ENCODE measurements at places on chromosomes 16 and 17.
A peak's percentile ranks its signal among the peaks of the same experiment; 100 is the strongest.

- DNase-seq: no peak
These were observed 62.4 kb downstream of the STH start for GRCh38 chr17:46061435-46061834.

DNA sequence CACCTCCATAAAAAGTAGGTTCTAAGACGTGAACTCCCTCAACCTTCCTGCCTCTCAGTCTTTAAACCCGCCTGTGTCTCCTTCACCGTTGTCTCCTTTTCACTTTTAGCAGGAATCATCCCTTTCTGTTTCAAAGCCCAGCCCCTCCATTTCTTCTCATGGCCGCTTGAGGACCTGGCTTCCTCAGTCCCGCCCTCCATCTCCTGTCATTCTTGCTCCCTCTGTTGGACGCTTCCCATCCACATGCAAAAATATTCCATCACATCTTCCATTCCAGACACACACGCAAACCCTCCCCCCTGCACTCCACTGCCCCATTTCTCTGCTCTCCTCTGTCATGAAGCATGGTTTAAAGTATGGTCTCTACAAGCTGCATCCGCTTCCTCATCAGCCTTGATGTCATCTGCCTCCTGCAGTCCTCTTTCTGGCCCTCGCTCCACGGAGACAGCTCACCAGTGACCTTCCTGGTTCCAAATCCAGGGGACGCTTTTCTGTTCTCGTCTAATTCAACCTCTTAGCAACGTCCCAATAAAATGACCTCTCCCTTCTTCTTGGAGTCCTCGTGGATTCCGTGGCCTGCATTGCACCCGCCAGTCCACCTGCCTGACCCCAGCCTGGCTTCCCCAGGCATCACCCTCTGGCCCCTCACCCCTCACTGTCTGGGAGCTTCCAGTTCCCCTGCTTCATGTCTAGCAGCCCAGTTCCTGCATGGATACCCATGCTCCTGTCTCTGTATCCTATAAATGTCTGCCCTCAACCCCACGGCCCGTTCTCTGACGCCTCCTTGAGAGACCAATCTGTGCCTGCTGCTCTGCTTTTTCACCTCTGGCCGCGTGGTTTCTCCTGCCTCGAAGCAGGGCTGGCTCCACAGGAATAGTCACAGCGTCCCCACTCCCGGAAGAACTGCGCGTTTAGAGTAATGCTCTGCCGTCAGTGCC is 26.2 kb downstream of the ANKRD40 start:
- no peak for DNase-seq

DNA sequence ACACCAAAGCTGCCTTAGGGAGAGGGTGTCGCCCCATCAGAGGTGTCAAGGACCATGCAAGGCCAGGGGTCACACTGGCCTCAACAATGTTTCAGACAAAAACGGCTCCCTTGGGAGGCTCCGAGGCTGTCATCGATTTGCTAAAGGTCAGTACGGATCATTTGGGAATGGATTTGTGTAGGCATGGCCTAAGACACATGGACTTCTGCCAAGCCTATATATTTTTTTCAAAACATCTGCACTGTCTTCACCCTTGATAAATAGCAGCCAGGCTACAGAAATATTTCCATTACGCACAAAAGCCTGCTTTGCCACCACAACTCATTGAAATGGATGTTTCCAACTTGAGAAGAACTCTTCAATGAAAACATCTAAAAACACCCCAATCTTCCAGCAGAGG is 10.3 kb downstream of the CUEDC1 start:
- no peak for DNase-seq

GRCh38 chr17:8383143-8383822 is at the start of gene RPL26:
TSS of gene RPL26 (minus strand) at chr17:8383193. CDS start at chr17:8382310, 883 bp downstream.
- peak; percentile 93 for DNase-seq

GRCh38 chr17:78896834-78897663 is 6.0 kb downstream of the CEP295NL start:
- no peak for DNase-seq

DNA sequence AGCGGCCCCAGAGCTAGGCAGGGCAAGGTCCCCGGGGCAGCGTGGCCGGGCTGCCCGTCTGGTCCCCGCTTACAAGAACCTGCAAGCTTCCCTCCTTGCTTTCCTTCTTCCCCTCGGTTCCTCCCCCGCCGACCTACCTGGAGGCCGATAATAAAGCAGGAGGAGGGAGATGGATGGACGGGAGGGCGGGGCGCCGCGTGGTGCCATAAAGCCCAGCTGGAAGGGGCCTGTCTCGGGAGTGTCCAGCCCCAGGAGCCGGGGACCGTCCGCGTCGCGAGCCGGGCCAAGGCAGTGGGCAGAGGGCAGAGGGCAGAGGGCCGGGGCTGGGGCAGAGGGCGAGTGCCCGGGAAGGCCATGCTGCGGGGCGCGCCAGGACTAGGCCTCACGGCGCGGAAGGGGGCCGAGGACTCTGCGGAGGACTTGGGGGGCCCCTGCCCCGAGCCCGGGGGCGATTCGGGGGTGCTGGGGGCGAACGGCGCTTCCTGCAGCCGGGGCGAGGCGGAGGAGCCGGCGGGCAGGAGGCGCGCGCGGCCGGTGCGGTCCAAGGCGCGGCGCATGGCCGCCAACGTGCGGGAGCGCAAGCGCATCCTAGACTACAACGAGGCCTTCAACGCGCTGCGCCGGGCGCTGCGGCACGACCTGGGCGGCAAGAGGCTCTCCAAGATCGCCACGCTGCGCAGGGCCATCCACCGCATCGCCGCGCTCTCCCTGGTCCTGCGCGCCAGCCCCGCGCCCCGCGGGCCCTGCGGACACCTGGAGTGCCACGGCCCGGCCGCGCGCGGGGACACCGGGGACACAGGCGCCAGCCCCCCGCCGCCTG is at the start of gene BHLHA9:
TSS of gene BHLHA9 (plus strand) at position 235 of the 820 bp plus-strand sequence. CDS start at position 355, 120 bp downstream.
- no peak for DNase-seq

GRCh38 chr16:85840801-85841200 is 41.3 kb downstream of the COX4I1 start:
- DNase-seq: no peak

GRCh38 chr16:77331802-77332586 is 102.8 kb downstream of the ADAMTS18 start:
- no peak for DNase-seq

DNA sequence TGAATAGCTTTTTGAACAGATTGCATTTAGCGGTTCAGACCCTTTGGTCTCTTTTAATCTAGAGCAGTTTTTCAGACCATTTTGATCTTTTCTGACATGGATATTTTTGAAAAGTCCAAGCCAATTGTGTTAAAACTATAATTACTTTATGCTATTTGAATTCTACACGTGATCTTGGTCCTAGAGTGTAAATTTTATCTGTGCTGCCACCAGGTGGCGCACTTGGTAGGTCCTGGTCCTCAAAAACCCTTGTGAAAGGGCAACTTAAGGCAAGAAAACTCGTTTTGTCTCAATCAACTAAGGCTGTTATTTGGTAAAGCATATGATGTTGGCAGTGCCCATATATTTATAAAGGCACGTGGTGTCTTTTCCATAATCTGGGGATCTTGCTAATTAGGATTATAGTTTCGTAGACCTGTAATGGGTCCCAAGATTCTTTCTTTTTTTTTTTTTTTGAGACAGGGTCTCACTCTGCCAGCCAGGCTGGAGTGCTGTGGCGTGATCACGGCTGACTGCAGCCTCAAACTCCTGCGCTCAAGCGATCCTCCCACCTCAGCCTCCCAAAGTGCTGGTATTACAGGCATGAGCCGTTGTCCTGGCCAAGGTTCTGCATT is 43.9 kb upstream of the TEX2 start:
- no peak for DNase-seq

DNA sequence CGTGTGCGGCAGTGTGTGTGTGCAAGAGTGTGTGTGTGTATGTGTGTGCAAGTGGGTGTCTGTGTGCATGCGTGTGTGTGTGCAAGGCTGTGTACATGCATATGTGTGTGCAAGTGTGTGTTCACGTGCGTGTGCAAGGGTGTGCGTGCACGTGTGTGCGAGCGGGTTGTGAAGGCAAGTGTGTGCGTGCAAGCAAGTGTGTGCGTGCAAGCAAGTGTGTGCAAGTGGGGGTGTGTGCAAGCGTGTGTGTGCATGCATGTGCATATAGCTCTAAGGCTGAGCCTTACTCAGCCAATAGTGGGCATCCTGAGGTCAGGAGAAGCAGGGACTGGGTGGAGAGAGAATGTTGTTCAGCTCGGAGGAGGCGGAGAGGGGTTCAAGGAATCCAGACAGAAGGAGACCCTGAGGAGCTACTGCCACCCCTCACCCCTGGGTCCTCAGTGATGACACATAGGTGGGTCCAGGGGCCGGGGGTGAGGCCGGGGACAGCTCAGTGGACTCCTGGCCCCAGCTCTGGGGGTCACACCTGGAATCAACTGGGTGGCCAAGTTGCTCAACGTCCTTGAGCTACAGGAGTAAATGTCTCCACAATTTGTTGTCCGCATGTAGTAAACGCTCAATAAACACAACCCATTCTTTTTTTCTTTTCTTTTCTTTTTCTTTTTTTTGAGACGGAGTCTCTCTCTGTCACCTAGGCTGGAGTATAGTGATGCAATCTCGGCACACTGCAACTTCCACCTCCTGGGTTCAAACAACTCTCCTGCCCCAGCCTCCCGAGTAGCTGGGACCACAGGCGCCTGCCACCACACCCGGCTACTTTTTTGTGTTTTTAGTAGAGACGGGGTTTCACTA is 1.8 kb downstream of the PRR29 start:
- DNase-seq: no peak

GRCh38 chr17:62648956-62649294 is 21.5 kb downstream of the MRC2 start:
- no peak for DNase-seq

- no peak for DNase-seq
These were observed 69.7 kb downstream of the RPA1 start for GRCh38 chr17:1899403-1900000.

DNA sequence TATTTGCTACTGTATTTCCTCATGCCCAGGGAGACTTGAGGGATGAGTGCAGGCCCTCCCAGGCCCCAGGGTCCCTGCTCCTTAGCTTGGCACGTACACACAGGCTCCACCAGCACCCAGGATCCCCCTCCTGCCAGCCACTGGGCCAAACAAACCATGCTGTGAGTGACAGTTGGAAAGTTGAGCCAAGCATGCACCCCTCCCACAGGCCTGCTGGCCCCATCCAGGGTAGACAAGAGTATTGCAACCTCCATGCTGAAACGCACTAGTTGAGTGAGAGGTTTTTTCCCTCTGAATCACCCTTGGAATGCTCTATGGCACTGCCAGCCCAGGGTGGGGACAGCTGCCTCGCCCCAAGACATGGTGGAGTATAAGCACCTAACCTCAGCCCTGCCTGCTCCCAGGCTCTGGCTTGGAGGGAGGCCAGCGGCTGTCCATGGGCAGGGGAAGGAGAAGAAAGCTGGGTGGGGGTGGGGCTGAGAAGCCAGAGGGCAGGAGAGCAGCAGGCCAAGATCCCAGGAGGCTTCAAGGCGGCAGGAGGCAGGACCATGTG is 49.6 kb downstream of the PITPNM3 start:
- DNase-seq: no peak

DNA sequence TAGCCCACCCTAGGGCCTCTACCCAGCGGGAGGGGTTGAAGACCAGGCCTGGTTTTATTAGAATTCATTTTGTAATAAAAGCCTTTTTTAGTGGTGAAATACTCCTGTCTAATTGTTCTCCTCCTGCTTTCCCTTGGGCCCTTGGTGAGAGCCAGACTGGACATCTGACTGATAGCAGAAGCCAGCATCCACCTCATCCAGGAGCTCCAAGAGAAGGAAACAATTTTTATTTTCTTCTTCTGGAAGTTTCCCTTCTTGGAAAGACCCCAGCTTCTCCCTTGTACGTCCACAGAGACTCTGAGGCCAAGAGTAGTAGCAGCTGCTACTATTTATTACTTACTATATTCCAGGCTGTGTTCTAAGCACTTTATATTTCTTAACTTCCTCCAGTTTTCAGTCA is 4.0 kb upstream of the PHKG2 start:
- DNase-seq: no peak

GRCh38 chr16:47477679-47478078 is 16.5 kb downstream of the PHKB start:
- DNase-seq: no peak

DNA sequence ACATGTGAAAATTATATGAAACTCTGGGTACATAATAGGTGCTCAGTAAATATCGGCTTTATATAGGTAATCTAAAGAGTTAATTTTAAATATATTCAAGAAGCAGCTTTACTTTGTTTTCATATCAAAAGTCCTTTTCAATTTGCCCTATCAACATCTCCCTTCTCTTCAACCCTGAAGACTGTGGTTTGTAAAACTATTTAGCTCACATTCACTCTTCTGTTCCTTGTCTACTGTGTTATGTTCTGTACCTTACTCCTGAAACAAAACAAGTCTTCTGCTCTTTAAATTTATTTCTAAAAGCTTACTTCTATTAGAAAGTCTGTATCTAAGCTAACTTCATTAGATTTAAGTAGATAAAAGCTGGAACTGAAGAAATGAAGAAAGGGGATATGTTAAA is 301.7 kb upstream of the PMFBP1 start:
- no peak for DNase-seq

DNA sequence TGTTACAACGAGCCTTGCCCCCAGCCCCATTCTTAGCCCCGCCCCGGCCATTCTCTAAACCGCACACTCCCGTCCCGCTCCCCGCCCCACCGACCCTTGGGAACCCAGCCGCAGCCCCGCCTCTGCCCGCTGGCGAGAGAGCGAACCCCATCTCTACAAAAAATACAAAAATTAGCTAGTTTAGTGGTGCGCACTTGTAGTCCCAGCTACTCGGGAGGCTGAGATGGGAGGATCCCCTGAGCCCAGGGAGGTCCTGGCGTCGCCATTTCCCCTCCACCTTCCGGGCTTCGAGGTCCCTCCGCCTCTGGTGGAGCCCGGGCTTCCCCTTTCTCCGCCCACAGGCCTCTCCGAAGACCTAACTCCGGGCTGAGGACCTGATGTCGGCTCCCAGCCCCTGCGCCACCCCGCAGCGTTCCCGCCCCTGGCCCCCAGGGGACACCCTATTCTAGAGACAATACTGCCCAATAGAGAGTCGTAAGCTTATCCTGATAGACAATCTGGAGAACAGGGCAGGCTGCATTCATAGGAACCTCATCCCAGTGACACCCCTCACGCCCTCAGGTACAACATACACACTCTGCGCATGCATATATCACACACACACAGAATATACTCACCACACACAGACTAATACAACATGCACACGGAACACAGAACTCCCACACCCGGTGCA is 480 bp upstream of the PROCA1 start:
- DNase-seq: peak; percentile 75

- DNase-seq: peak; percentile 60
These were observed 82.1 kb downstream of the MSI2 start for GRCh38 chr17:57338257-57338914.

- no peak for DNase-seq
These were observed 114.7 kb downstream of the USP32 start for GRCh38 chr17:60277258-60277657.

- DNase-seq: no peak
These were observed 224.0 kb upstream of the TNRC6C start for GRCh38 chr17:77734371-77735080.
